Activated CD4-positive, alpha-beta T cell treated with anti-CD3 and anti-CD28 coated beads, Interleukin-2, amount 50 U/mL, for 4 hours (primary cell): ENCODE measurements at places on chromosomes 7 and 10.

GRCh38 chr7:435630-436366, 83.8 kb downstream of the PDGFA start:
- peak; percentile 7 for DNase-seq

- no peak for DNase-seq
These were observed 60.0 kb downstream of the HGF start for GRCh38 chr7:81709836-81710235.

DNA sequence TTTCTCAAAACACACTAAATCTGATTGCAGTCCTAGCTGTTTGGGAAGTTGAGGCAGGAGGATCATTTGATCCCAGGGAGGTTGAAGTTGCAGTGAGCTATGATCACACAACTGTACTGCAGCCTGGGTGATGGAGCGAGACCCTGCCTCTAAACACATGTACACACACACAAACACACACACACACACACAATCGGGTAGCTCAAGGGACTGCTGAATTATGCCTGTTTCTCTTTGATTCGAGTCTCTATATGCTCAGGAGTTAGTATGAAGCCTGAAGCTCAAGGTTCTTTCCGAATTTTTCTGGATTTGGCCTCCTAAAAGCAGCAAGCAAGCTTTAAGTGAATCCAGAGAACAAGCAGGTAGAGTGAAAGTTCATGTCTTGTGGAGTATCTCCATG, 22.5 kb downstream of the PRTFDC1 start:
- no peak for DNase-seq

GRCh38 chr10:104033966-104034365, 51.7 kb downstream of the COL17A1 start:
- DNase-seq = no peak

GRCh38 chr7:149791-150636, 42.4 kb upstream of the FAM20C start:
- DNase-seq = peak; percentile 18

- DNase-seq = no peak
These were observed 8.4 kb upstream of the PDCD4 start for GRCh38 chr10:110863361-110863760.

GRCh38 chr10:89809766-89810165, 108.4 kb downstream of the KIF20B start:
- DNase-seq = no peak

DNA sequence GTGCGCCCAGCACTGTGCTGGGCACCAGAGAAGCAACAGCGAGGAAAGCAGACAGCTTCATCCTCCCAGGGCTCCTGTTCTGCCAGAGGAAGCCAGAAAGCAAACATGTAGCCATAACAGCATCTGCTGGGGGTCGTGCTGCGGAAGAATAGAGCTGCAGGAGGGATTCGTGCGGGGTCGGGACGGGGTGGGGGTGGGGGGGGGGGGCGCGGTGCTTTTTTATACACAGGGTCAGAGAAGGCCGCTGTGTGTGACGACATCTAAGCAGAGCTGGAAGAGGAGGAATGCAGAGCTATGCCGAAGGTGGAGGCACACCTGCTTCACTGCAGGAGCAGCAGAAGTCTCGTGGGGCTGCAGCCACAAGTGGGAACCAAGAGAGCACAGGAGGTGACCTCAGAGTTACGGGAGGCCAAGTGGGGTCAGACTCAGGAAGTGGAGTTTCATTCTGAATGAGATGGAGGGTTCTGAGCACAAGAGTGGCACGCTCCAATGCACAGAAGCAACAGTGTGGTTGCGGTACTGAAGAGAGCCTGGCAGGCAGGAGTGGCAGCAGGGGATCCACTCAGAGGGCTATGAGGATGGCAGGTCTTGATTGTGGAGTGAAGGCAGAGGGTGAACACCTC, 11.1 kb downstream of the PKD1L1 start:
- DNase-seq = no peak

- DNase-seq = no peak
These were observed 10.8 kb upstream of the SRI start for GRCh38 chr7:88230646-88231045.

DNA sequence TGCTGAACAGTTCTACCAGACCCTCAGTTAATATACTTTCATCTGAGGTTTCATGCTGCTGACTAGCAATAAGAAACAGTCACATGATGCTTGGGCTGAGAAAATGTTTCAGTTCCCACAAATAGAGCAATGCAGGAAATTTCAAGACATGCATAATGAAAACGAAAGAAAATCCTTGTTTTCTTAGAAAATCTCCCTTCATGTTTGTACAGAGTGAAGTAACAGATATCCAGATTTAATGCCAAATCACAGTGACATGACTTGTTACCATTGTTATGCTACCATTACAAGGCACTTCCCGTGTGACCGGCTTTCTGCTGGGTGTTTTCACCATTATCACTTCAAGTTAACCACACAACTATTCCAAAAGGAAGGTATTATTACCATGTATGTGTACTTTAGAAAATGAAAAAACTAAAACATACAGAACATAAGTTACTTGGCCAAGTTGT, 121.7 kb downstream of the DOCK4 start:
- DNase-seq = no peak

GRCh38 chr10:44310762-44311562, 73.9 kb downstream of the CXCL12 start:
- peak; percentile 23 for DNase-seq

DNA sequence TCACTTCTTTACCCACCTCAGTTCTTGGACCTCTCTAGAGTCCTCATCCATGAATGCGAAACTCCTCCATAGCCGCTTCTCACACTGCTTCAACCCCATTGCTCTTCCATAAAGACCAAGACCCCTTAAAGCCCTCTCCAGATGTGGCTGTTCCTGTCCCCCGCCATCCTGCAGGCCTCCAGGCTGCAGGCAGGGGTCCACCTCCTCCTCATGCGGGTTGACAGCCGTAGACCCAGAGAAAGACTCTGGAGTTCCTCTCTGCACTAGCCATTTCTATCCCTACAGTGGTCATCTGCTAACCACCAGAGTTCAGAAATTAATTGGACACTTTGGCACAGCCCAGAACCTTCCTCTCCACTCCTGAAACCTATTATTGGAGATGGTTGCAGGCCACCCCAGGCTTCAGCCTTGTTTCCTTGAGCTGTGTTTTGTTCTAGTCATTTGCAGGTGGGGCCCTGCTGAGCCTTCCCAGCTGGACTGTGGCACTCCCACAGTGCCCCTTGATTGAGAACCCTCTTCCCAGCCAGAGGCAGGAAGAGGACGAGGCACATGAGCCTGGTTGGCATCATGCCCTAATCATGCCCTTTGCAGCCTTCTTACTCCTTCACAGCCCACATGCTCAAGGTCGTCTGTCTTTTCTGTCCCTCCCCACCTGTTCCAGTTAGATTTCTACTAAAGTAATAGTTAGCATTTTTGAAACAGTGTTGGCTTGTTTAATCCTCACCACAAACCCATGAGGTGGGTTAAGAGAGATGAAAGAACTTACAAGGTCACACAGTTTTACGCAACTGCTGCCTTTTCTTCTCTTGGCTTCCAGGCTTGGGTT, 23.9 kb downstream of the CUL1 start:
- no peak for DNase-seq
